ENCODE measurements at places on chromosomes 5 and 9.

DNA sequence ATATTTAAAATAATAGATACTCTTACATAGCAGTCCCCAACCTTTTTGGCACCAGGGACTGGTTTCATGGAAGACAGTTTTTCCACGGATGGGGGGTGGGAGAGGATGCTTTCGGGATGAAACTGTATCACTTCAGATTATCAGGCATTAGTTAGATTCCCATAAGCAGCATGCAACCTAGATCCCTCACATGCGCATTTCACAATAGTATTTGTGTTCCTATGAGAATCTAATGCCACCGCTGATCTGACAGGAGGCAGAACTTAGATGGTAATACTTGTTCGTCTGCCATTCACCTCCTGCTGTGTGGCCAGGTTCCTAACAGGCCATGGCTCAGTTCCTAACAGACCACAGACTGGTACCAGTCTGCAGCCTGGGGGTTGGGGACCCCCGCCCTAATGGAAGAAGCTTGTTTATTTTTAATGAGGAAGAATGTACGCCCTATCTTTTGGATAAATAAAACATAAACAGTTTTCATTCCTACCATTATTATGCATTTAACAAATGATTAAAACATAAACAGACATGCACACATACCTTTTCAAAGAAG is 187.7 kb downstream of the ZSWIM6 start:
- no peak for DNase-seq

- no peak for DNase-seq
Measured at GRCh38 chr5:155952486-155953089, 374.4 kb upstream of the SGCD start.

- no peak for DNase-seq
Measured at GRCh38 chr5:77181173-77181572, 29.3 kb upstream of the PDE8B start.

DNA sequence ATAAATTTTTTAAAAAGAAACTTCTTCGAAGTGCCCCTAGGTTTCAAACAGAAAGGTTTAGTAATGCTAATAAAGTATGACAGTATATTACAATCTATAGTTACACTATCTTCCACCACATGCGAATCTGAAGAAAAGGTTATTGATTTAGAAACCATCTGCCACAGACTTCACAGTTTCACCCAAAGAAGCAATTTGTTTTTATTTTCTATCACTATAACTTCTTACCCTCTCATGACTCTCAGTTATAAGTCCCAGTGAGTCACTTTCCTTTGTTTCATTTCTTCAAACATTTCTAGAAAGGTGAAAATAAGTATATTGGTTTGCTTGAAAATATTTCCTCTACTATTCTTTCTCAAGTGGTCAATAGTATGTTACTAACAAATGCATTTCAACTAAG is 93.6 kb downstream of the MCTP1 start:
- no peak for DNase-seq

DNA sequence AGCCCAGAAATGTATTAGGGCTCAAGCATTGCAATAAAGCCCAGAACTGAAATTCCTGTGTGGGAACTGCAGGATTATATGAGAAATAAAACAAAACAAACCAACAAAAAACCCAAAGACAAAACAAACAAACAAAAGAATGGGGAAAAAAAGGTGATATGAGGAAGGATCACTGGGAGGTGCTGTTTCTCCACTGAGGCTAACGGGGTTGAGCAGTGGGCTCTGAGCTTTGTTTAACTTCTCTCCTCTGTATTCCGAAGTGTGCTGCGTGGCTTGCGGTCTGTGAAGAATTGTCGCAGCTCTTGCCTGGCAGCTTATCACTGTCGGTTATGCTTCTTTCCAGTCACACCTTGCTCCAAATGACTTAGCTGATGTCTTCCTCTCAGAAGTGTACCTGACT is 106.3 kb downstream of the TENT4A start:
- no peak for DNase-seq

GRCh38 chr5:74235552-74235951 is 405.0 kb downstream of the ENC1 start:
- no peak for DNase-seq

DNA sequence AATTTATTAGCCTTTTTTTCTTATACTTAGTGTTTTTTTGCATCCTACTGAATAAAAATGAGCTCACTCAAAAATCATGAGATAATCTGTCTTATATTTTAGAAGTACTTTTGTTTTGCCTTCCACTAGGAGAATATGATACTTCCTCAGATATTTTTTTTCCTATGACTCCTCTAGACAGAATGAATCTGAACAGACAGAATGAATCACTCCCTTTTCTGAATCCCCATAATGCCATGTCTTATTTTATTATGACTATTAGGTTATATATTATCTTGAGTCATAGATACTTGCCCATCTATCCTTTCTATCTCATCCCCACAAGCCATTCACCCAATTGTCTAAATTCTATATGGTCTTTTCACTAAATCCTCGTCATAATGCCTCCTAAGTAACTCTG is 134.6 kb downstream of the BRINP1 start:
- no peak for DNase-seq

DNA sequence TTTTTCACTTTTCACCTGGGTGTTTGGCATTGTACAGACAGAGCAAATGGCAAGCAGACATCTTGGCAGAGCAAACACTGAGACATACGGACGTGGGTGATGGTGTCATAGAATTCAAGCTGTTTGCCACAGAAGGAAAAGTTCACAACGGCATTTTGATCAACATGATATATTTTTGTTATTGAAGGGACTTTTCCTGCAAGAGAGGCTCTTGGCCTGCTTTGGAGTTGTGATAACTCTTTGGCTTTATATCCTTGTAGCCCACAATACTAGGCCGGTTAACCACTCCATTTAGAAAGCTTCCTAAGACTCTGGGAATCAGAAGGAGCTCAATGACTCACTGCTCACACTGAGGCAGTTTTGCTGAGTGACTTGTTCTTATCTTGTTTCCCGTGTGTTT is 1038.3 kb downstream of the TLE1 start:
- DNase-seq = no peak

- DNase-seq = no peak
Measured at GRCh38 chr5:92309336-92309991, 926.3 kb upstream of the ARRDC3 start.

- no peak for DNase-seq
Measured at GRCh38 chr5:157362502-157362901, 96.6 kb downstream of the CYFIP2 start.

- no peak for DNase-seq
Measured at GRCh38 chr9:105405514-105406131, 42.2 kb upstream of the FSD1L start.

GRCh38 chr5:10566543-10567068 is 2.7 kb downstream of the ANKRD33B start:
- DNase-seq = no peak

- no peak for DNase-seq
Measured at GRCh38 chr9:134059661-134060395, 8.0 kb downstream of the BRD3 start.

GRCh38 chr5:16918156-16918555 is 17.9 kb downstream of the MYO10 start:
- DNase-seq = no peak

DNA sequence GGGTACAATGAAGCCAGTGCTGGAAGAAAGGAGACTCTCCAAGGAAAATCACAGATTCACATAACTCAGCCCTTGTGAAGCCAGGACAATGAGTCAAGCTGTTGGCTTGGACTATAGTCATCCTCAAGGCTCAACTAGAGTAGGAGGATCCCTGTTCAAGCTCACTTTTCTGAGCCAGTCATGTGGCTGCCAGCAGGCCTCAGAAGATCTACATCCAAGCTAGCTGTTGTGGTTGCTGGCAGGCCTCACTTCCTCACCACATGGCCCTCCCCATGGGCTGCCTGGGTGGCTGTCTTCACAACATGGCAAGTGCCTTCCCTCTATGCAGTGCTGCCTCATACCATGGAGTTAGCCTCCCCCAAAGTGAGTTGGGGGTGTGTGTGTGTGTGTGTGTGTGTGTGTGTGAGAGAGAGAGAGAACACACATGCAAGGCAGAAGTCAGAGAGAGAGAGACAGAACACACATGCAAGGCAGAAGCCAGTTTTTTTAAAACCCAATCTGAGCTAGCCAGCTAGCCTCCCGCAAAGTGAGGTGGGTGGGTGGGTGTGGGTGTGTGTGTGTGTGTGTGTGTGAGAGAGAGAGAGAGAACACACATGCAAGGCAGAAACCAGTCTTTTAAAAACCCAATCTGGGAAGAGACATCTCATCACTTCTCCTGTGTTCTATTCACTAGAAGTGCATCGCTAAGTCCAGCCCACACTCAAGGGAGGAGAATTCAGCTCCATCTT is 17.1 kb downstream of the SCAI start:
- DNase-seq = no peak

GRCh38 chr5:12392246-12392645 is 488.0 kb upstream of the CTNND2 start:
- DNase-seq = no peak

- DNase-seq = no peak
Measured at GRCh38 chr5:36417221-36417620, 115.5 kb upstream of the RANBP3L start.

DNA sequence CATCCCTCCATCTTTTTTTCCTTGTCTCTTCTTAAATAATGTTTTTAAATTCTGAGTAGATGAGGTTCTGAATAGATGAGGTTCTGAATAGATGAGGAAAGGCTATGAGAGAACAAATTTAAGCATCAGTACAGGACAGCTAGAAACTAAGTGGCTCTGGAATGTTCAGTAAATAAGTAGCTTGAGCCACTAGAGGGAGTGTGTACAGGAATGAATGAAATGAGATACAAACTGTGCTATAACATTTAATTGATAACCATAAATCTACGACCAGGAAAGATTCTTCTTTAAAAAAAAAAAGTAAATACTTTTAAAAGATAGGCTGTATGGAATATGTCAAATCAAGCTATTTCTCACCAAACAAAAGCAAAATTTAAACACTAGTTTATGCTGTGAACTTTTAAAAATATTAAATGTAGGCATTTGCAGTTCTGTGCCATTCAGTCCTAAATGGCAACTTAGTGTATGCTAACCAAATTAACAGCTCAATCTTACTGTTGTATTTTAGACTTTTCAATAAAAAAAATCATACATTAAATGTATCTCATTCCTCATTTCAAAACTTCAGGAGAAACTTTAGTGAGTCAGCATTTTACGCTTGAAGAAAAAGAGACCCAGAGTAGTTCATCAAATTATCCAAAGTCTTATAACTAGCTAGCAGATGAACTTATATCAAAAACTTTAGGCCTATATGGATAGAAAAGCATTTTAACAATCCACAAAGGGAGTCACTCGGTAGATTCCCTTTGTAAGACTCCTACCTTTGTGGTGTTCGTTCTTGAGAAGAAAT is 70.4 kb upstream of the SNX2 start:
- DNase-seq = no peak

DNA sequence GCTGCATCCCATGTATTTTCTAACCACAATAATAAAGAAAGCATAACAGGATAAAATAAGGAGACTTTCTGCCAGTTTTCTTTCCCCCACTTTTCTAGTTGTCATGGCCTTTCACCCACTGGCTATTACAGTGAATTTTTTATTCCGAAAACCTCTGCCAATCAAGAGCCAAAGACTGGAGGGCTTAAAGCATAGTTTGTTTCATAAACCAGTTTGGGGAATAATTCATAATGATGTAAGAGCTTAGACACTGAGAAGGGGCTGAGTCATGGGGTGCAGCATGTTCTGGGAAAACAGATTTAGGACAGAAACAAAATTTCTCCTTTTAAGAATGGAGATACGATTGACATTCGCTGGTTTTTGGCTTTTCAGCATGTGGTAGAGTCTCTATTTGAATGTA is 4.4 kb upstream of the GLIPR2 start:
- DNase-seq = no peak

GRCh38 chr5:103605277-103605676 is 42.7 kb upstream of the NUDT12 start:
- no peak for DNase-seq

- no peak for DNase-seq
Measured at GRCh38 chr9:95764533-95765319, 110.8 kb upstream of the ERCC6L2 start.

DNA sequence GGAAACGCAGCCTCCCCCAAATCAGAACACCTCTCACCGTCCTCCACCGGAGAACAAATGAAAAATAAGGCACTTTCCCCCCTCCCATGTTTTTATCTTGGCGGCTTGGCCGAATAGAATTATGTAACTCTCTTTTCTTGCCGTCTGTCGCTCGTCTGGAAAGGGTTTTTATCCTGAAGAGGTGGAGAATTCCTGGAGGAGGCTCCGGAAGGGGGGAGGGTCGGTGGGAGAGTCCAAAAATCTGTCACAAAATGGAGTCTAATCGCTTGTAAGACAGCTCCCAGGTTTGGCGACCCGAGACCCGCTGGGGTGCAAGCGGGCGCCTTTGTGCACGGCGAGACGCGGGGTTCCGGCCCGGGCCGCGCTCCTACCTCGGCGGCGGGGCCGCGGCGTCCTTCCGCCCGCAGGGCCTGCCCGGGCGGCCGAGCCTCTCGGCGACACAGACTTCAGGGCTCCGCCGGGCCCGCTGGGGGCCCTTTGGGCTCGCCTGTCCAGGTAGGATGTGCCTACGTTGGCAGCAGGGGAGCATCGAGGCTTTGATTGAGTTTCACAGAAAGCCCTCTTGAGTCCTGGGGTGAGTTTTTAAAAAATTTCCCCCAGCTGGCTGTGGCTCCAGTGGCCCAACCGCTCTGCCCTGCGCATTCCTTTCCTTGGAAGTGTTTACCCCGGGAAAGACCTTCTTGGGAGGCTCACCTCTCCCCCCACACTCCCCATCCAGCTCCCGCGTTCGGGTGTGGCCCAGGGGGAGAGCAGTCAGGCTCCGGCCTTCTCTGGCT is 5.0 kb downstream of the LMX1B start:
- DNase-seq = no peak

GRCh38 chr9:130320723-130321481 is 55.3 kb downstream of the HMCN2 start:
- DNase-seq = no peak

DNA sequence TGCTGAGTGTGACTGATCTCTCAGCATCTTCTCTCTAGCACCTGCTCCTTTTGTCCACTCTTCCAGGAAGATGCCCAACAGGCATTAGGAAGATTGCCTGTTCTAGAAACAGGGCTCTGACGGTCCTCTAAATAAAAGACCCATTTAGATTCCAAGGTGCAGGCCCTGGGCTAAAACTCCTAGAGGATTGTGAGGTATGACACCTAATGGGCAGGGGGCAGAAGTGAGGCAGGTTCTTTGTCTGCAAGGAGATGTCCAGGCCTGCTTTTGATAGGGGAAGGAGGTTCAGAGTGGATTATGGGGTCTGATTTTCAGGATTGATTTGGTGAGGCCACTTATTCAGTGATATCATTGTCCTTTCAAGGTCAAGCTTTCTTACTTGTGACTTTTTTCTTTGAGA is 140.8 kb upstream of the TRPC7 start:
- no peak for DNase-seq

DNA sequence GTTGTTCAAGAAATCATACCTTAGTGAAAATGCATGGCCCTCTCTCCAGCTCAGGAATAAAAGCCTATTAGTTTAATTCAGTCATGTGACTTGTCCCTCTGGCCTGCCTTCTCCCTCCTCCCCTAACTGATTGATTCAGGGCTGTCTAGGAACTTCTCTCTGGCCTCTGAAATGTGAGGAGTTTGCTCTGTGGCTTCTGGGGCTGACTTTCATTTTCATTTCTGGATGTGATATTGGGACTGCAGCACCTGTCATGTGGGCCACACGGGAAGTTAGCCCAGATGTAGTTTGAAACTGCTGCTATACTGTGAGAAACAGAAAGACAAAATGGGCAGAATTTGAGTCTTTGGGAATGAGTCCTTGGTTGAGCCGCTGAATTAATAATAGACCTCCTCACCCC is 44.8 kb downstream of the PARP8 start:
- DNase-seq = no peak

GRCh38 chr9:83068414-83068813 is 5.5 kb upstream of the RASEF start:
- DNase-seq = no peak

- DNase-seq = no peak
Measured at GRCh38 chr9:17005056-17005823, 129.6 kb upstream of the CNTLN start.

- DNase-seq = no peak
Measured at GRCh38 chr9:126991183-126991582, 76.6 kb downstream of the RALGPS1 start.
